ENCODE measurements at places on chromosomes 5 and 9. TPM values are rescaled to one million over a fixed set of nuclear protein-coding genes. Genes with fewer than 3 reads are reported as not detected.

- H3K27me3 ChIP-seq = no peaks in the 10 kb centered on the region
- DNase-seq = no peak
- H3K4me1 ChIP-seq = peaks cover 21% of the 10 kb centered on the region
- H3K36me3 ChIP-seq = peaks cover 7% of the 10 kb centered on the region
- H3K4me3 ChIP-seq = no peak overlapping the region
These were observed 13.0 kb downstream of the NEK6 start for GRCh38 chr9:124270504-124271335.

GRCh38 chr5:23461576-23461975 is 45.8 kb upstream of the PRDM9 start:
- no peak overlapping the region for H3K27ac ChIP-seq
- no peaks in the 10 kb centered on the region for H3K36me3 ChIP-seq
- H3K4me1 ChIP-seq = no peaks in the 10 kb centered on the region
- no peak overlapping the region for H3K4me3 ChIP-seq
- H3K27me3 ChIP-seq = no peaks in the 10 kb centered on the region

DNA sequence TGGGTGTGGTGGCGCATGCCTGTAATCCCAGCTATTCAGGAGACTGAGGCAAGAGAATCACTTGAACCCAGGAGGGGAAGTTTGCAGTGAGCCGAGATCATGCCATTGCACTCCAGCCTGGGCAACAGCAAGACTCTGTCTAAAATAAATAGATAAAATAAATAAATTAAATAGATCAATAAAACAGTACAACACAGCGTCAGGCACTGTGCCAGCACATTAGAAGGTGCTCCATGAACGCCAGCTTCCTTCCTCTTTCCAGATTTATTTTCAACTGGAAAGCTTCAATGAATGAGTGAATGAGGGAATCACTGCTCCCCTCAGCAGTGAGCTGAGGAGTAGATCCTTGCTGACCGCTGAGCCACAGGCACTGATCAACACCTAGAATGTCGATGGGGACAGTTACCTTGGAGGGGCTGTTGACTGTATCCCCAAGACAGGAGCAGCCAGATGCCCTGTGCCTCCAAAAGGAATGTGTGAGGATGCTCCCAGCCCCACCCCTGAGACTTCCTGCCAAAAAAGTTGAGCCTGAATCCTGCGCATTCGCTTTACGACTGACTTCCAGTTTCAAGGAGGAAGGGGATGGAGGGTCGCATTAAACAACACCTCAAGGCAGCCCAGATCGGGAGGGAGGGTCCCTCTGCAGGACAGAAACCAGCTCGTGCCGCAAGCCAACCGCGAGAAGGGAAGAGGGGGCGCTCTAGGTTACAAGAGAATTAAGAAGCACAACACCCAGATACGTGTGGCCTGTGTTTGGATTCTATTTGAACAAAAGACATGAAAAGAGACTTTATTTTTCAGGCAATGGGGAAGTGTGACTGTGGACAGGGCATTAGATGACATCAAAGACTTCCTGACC is 54.0 kb upstream of the CNOT6 start:
- no peaks in the 10 kb centered on the region for H3K36me3 ChIP-seq
- no peak overlapping the region for H3K4me3 ChIP-seq
- no peaks in the 10 kb centered on the region for H3K27me3 ChIP-seq
- no peak for DNase-seq
- no peaks in the 10 kb centered on the region for H3K4me1 ChIP-seq

- no peak overlapping the region for H3K4me3 ChIP-seq
- no peak overlapping the region for H3K27ac ChIP-seq
- H3K4me1 ChIP-seq = no peaks in the 10 kb centered on the region
- no peaks in the 10 kb centered on the region for H3K27me3 ChIP-seq
These were observed 7.8 kb upstream of the MRNIP start for GRCh38 chr5:179866241-179867078.

GRCh38 chr5:173410459-173411233 is 82.4 kb upstream of the STC2 start:
- H3K27me3 ChIP-seq = no peaks in the 10 kb centered on the region
- no peak for DNase-seq
- no peaks in the 10 kb centered on the region for H3K36me3 ChIP-seq
- H3K4me1 ChIP-seq = no peaks in the 10 kb centered on the region
- H3K27ac ChIP-seq = no peak overlapping the region

- DNase-seq = no peak
- no peak overlapping the region for H3K4me3 ChIP-seq
- H3K4me1 ChIP-seq = no peaks in the 10 kb centered on the region
- no peaks in the 10 kb centered on the region for H3K27me3 ChIP-seq
These were observed 15.1 kb downstream of the ZFAND5 start for GRCh38 chr9:72349911-72350310.

- H3K36me3 ChIP-seq = no peaks in the 10 kb centered on the region
- no peak overlapping the region for H3K27ac ChIP-seq
- no peak for DNase-seq
- no peaks in the 10 kb centered on the region for H3K4me1 ChIP-seq
- no peak overlapping the region for H3K4me3 ChIP-seq
These were observed 67.2 kb upstream of the IFNE start for GRCh38 chr9:21549251-21549765.

GRCh38 chr5:88883059-88883835 is at the start of gene MEF2C:
Gene MEF2C (minus strand): TSS chr5:88883184. CDS start chr5:88823788, 59,396 bp downstream.
- peak within 1 kb of the TSS; percentile 74 for H3K27ac ChIP-seq
- peaks cover 24% of the 10 kb centered on the region for H3K4me1 ChIP-seq
- DNase-seq = peak; percentile 84
- no peaks in the 10 kb centered on the region for H3K27me3 ChIP-seq
- peak within 1 kb of the TSS; percentile 67 for H3K4me3 ChIP-seq

GRCh38 chr9:134891053-134891452 is 10.4 kb downstream of the FCN2 start:
- no peak for DNase-seq
- no peaks in the 10 kb centered on the region for H3K36me3 ChIP-seq
- H3K27ac ChIP-seq = no peak overlapping the region
- H3K27me3 ChIP-seq = no peaks in the 10 kb centered on the region
- H3K4me3 ChIP-seq = no peak overlapping the region

DNA sequence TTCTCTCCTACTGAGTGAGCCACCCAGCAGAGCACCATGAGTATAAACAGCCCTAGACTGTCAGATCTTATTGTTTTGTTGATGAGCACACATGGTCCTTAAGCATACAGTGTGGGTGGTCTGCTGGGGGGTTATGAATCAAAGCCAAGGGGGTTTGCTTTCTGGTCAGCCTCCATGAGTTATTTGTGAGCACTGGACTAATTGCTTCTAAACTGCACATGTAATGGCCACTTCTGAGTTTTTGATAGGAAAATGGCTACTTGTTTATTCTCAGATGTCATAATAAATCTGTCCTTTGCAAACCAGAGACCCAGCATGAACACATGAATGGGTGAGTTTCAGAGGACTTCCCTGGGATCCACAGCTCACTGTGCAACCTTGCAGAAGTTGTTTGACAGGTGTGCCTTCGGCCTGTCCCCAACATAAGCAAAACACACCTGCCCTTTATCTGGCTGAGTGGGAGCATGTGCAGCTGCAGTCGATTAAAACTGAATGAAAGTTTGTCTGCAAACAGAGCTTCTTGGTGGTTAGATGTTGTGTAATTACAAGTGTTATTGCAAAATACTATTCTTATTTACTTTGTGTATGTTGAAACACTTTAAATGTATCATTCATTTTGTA is 35.9 kb downstream of the MAMDC2 start:
- no peaks in the 10 kb centered on the region for H3K27me3 ChIP-seq
- no peak overlapping the region for H3K4me3 ChIP-seq
- peaks cover 17% of the 10 kb centered on the region for H3K4me1 ChIP-seq
- DNase-seq = no peak

- H3K27ac ChIP-seq = no peak overlapping the region
- no peak for DNase-seq
- H3K36me3 ChIP-seq = no peaks in the 10 kb centered on the region
- H3K27me3 ChIP-seq = peaks cover 5% of the 10 kb centered on the region
These were observed 271.1 kb upstream of the MVB12B start for GRCh38 chr9:126055381-126055985.

DNA sequence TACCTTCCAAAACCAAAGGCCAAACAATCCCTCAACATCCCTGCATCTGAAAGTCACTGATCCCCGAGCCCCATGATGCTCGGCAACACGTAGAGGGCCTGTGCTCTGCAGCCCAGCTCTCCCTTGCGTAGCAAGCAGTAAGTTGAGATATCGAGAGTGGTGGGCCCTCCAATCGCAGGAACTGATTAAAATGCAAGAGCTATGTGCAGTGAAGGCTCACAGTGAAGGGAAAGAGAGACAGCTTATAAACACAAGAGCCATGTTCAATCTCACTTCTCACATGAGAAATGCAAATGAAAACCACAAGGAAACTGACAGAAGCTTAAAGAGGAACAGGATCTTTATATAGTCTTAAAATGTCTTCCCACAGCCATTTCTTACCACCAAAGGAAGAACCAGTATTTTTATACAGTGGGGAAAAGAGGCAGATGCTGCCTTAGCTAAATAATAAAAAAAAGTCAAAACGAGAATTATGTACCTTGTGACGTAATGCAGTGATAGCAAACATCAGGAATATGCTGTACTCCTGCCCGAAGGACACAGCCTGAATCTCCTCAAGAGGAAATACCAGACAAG is 24.6 kb downstream of the TTF1 start:
- H3K27me3 ChIP-seq = no peaks in the 10 kb centered on the region
- DNase-seq = no peak
- peaks cover 64% of the 10 kb centered on the region for H3K36me3 ChIP-seq
- H3K27ac ChIP-seq = no peak overlapping the region
- H3K4me1 ChIP-seq = no peaks in the 10 kb centered on the region

DNA sequence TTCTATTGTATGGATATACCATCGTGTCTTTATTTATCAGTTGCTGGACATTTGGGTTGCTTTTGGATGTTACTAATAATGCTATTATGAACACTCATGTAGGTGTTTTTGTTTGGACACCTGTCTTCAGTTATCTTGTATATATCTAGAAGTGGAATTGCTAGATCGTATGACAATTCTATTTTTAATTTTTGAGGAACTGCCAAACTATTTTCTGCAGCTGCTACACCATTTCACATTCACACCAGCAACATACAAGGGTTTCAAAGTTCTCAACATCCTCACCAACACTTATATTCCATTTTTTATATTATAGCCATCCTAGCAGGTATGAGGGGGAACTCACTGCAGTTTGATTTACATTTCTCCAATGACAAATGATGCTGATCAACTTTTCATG is 324.6 kb downstream of the CAAP1 start:
- H3K4me1 ChIP-seq = peaks cover 46% of the 10 kb centered on the region
- H3K36me3 ChIP-seq = no peaks in the 10 kb centered on the region
- peak; percentile 70 for DNase-seq
- H3K27me3 ChIP-seq = no peaks in the 10 kb centered on the region

- H3K36me3 ChIP-seq = no peaks in the 10 kb centered on the region
- no peak for DNase-seq
- H3K27me3 ChIP-seq = 0 out of 2 replicates have a peak, but pooled peaks cover 4% of the 10 kb centered on the region
- H3K27ac ChIP-seq = no peak overlapping the region
- no peaks in the 10 kb centered on the region for H3K4me1 ChIP-seq
- no peak overlapping the region for H3K4me3 ChIP-seq
These were observed 232.5 kb upstream of the MSX2 start for GRCh38 chr5:174491761-174492350.

DNA sequence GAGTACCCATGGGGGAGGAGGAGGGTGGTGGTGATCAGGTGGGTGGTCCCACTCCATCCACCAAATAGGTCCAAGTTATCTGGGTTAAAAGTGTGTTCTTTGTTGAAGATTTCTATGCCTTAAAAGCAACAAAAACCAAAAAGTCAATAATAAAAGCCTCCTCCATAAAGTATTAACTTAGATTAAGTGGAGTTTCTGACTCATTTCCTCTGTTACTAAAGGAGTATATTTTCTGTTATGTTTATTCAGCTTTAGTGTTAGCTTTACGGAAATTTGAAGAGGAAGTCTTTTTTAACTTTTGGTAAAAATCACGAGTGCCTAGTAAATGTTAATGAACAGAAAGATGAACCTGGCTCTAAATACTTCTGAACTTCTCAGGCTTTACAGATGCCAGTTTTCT is 17.8 kb downstream of the FBXO38 start:
- no peaks in the 10 kb centered on the region for H3K4me1 ChIP-seq
- H3K4me3 ChIP-seq = no peak overlapping the region
- H3K27ac ChIP-seq = no peak overlapping the region

- H3K4me3 ChIP-seq = no peak overlapping the region
- no peak overlapping the region for H3K27ac ChIP-seq
- no peaks in the 10 kb centered on the region for H3K4me1 ChIP-seq
- H3K27me3 ChIP-seq = no peaks in the 10 kb centered on the region
These were observed 153.1 kb upstream of the ELL2 start for GRCh38 chr5:96114736-96115135.

GRCh38 chr9:107606149-107606790 is 116.7 kb upstream of the KLF4 start:
- H3K36me3 ChIP-seq = no peaks in the 10 kb centered on the region
- H3K27me3 ChIP-seq = no peaks in the 10 kb centered on the region
- H3K27ac ChIP-seq = no peak overlapping the region
- H3K4me1 ChIP-seq = no peaks in the 10 kb centered on the region
- H3K4me3 ChIP-seq = no peak overlapping the region

GRCh38 chr9:8826281-8826680 is 1026.7 kb upstream of the DMAC1 start:
- no peak overlapping the region for H3K4me3 ChIP-seq
- no peaks in the 10 kb centered on the region for H3K27me3 ChIP-seq
- no peak for DNase-seq
- no peak overlapping the region for H3K27ac ChIP-seq
- H3K36me3 ChIP-seq = peaks cover 6% of the 10 kb centered on the region

GRCh38 chr5:61277190-61277589 is 54.9 kb upstream of the ZSWIM6 start:
- peak; percentile 29 for DNase-seq
- no peak overlapping the region for H3K27ac ChIP-seq
- no peak overlapping the region for H3K4me3 ChIP-seq
- no peaks in the 10 kb centered on the region for H3K36me3 ChIP-seq
- peaks cover 21% of the 10 kb centered on the region for H3K4me1 ChIP-seq

GRCh38 chr9:121634329-121635261 is 16.8 kb upstream of the DAB2IP start:
- no peak overlapping the region for H3K4me3 ChIP-seq
- H3K27me3 ChIP-seq = no peaks in the 10 kb centered on the region
- no peaks in the 10 kb centered on the region for H3K36me3 ChIP-seq
- H3K27ac ChIP-seq = no peak overlapping the region
- H3K4me1 ChIP-seq = peaks cover 51% of the 10 kb centered on the region
- peak; percentile 70 for DNase-seq

GRCh38 chr5:60482301-60482700 is 217.7 kb downstream of the DEPDC1B start:
- DNase-seq = no peak
- H3K4me3 ChIP-seq = no peak overlapping the region
- H3K27me3 ChIP-seq = no peaks in the 10 kb centered on the region
- no peaks in the 10 kb centered on the region for H3K4me1 ChIP-seq
- H3K27ac ChIP-seq = no peak overlapping the region

Gene COL15A1
- total RNA-seq = 7.6 TPM

Gene CCDC152
- 0.23 TPM for total RNA-seq

Gene ZNF346
- total RNA-seq = 24.7 TPM

Gene SPATA6L
- total RNA-seq = not detected

Gene GPR150
- not detected for total RNA-seq

Gene VAV2
- total RNA-seq = 24.0 TPM

Gene TMEFF1
- 20.6 TPM for total RNA-seq

Gene SLC6A18
- total RNA-seq = not detected

Gene FAM221B
- total RNA-seq = not detected

Gene TIMD4
- total RNA-seq = not detected
